CD4-positive, alpha-beta T cell (primary cell): ENCODE measurements at places on chromosomes 2 and 18.

DNA sequence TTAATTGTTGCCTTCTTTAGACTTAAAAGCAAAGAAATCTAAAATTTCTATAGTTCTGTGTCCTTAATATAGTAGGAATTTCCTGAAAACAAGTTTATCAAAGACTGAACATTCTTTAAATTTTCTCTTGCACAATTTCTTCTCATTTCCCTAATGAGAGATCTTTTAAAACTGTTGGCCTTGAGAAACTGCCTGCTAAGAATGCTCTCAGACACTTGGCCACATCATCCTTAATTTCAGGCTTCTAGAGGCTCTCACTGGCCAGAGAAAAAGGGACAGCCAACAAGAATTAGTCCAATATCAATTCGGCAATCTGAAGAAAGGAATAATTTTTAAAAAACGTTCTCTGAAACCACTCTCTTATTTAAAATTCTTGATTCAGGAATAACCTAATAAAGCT lies 167.0 kb upstream of the CREB1 start:
- no peak for DNase-seq

GRCh38 chr2:20451000-20451290 lies 4.1 kb downstream of the RHOB start:
- DNase-seq = no peak

GRCh38 chr18:34543356-34543755 lies 166.7 kb upstream of the DTNA start:
- DNase-seq = no peak

GRCh38 chr2:227849906-227850305 lies 21.5 kb upstream of the DAW1 start:
- no peak for DNase-seq

GRCh38 chr2:85446296-85447221 lies 28.0 kb downstream of the SH2D6 start:
- DNase-seq = no peak

DNA sequence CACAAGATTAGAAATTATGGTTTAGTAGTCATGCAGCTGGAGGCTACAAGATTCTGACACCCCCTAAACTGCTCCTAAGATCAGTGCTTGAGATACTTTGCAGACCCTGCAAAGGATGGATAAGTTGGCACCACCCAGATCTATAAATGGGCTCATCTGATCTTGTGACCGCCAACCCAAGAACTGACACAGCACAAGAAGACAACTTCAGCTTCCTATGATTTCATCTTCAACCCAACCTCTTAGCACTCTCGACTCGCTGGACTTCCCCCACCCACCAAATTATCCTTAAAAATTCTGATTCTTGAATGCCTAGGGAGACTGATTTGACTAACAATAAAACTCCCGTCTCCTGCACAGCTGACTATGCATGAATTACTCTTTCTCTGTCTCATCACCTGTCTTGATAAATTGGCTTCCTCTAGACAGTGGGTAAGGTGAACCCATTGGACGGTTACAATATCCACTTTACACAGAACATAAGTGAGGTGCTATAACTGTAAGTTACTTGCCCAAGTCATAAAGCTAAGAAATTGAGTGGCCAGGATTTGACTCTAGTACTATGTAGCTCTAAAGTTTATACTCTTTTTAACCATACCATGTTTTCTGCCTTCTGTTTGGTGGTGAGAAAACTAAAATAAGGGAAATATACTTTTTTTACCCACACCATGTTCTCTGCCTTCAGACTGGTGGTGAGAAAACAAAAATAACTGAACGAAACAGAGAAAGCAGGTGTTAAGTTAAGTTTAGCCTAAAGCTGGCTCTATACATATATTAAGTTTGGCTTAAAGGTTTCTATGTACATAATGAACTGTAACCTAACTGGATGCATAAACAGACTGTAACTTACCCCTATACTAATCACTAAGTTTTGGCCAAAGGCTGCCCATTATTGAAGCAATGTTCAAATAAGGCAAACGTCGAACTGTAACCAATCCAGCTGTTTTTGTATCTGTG lies 962.3 kb upstream of the NXPH2 start:
- DNase-seq = no peak

GRCh38 chr2:106124905-106125549 lies 69.1 kb downstream of the UXS1 start:
- no peak for DNase-seq

DNA sequence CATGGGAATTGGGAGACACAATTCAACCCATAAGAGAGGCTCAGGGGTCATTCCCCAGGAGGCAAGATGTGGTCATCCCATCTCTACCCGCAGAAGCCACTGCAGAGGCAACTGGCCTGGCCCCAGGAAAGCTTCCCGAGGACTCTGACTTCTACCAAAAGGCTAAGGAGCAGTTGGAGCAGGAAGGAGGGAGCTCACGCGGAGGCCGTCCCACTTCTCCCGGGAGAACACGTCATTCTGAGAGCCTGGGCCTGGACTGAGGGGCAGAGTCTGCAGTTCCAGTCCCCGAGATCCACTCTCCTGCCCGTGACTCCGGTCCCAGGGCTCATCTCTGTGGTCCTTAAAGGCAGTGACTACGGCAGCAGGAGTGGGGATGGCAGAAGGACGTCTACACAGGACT lies 69.0 kb upstream of the TAF1B start:
- no peak for DNase-seq
